ENCODE measurements at places on chromosomes 6 and 20.

- DNase-seq = peak; percentile 50
Measured at GRCh38 chr6:30793521-30794194, 49.3 kb upstream of the IER3 start.

GRCh38 chr20:23776067-23776771 lies 25.5 kb upstream of the CST1 start:
- DNase-seq = no peak

GRCh38 chr6:45877970-45878590 lies 137.6 kb downstream of the CLIC5 start:
- no peak for DNase-seq

DNA sequence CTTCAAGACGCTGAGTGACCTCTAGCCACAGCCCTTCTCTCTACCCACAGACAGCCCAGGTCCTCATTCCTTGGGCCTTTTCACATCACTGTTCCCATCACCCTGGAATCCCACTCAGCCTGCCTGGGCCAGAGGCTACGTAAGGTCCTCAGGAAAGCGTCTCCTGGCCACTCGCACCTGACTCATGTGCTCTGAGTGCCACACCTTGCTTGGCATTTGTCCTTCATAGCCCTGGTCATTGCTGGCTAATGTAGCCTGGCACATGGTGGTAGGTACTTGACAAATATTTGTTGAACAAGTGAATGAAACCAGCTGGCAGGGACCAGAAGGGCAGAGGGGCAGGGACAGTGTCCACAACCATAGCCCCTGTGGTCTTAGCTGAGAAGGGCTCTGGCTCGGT lies 50.6 kb upstream of the FANCE start:
- DNase-seq = no peak

GRCh38 chr20:57795342-57795697 lies 85.5 kb upstream of the PMEPA1 start:
- DNase-seq = peak; percentile 60

GRCh38 chr6:75428204-75428603 lies 65.4 kb downstream of the FILIP1 start:
- DNase-seq = no peak

- DNase-seq = no peak
Measured at GRCh38 chr6:150503586-150504339, 95.9 kb upstream of the PLEKHG1 start.

DNA sequence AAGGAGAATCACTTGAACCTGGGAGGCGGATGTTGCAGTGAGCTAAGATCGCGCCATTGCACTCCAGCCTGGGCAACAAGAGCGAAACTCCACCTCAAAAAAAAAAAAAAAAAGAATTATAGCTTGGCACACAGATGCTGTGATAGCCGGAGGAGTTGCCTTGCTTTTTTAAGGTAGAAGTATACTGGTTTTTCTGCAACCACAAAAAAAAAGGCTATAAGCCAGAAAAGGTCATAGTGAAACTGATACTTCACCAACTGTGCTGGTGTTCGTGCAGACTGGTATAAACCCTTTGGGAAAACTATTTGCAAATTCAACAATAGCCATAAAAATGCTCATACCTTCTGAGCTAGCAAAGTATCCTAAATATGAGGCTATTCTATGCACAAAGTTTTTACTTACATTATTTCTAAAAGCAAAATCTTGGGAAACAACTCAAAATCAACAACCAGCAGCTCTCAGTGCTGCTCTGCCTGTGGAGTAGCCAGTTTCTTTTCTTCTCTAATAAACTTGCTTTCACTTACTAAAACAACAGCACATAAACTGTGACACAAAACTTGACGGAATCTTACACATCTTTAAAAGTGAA lies 44.0 kb downstream of the B4GALT5 start:
- DNase-seq = no peak

DNA sequence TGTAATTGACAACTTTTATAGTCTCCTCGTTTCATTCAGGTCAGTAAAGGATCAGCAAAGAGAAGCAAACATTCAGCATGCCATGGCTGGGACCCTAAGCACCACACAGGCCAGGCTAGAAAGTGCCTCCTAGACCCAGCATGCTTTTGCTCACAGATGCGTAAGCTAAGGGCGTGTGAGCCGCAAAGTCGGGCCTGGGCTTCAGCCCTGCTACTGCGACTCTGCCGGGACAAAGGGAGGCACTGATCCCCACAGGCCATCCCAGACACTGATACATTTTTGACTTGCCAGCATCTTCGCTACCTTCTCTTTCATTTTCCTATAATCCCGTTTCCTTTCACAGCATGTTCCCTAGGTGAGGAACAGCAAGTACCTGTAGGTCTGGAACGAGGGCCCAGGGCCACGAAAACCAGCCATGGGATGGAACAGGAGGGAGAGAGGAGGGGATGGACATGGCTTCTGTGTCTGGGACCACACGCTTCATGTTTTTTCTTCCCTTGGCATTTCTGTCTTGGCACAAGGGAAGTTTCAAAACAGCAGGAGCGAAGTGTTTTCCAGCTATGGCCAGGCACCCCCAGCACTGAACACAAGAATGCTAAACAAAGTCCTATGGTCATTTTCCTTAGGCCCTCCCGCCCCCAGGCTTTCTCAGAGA lies 42.6 kb downstream of the IRF4 start:
- no peak for DNase-seq

DNA sequence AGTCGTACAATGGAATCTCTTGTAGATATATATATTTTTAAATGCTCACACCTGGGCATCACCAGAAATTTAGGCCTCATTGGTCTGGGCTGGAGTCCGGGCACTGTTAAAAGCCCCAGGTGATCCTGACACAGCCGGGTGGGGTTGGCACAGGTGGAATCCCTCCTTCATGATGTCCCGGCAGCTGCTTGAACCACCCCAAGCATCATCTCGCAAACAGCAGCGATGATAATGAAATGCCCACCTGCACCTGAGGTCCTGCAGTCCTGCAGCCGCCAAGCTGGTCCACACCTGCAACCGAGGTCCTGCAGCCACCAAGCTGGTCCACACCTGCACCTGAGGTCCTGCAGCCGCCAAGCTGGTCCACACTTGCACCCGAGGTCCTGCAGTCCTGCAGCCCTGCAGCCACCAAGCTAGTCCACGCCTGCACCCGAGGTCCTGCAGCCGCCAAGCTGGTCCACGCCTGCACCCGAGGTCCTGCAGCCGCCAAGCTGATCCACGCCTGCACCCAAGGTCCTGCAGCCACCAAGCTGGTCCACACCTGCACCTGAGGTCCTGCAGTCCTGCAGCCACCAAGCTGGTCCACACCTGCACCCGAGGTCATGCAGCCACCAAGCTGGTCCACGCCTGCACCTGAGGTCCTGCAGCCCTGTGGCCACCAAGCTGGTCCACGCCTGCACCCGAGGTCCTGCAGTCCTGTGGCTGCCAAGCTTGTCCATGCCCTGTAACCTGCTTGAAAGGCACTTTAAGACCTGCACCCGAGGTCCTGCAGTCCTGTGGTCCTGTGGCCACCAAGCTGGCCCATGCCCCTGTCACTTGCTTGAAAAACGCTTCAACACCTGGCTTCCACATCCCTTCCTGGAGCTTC lies 261.2 kb downstream of the DLL1 start:
- DNase-seq = no peak

DNA sequence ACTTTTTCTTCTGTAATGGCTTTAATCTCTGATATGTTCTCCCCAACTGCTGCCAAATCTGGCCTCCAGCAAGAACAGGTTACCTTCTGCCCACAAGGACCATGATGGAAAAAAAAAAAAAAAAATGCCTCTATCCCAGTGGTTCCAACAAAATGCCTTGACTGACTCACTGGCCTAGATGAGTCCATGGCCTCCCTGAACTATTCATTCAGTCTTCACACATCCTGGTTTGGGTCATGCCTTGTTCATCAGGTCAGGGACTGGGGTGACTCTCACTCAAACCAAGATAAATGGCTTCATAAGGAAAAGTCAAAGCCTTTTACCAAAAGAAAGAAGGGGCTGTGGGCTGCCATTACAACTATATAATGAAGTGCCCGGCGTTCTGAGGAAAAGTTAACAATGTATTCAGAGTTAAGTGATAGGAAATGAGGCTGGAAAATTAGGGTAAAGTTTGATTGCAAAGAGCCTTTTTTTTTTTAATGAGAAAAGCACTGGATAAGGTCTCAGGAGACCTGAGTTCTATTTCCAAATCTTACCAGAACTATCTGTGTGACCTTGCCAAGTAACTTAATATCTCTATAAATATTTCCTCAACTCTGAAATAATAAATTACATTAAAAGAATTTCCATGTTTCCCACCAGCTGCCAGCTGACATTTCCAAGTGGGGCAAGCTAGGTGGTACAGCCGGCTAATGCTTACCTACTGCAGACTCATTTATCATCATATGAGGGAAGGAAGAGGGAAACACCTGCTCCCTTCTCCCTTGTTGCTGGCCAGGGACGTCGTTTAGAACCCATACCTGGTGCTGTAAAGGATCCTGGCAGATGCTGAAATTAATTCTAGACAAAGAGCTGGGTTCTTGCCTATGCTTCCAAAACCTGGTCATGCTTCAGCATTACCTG lies 380.0 kb upstream of the MARCKS start:
- DNase-seq = peak; percentile 54

- peak; percentile 23 for DNase-seq
Measured at GRCh38 chr6:36033935-36034334, 6.3 kb downstream of the MAPK14 start.

- no peak for DNase-seq
Measured at GRCh38 chr6:12017263-12017662, 5.2 kb downstream of the HIVEP1 start.

DNA sequence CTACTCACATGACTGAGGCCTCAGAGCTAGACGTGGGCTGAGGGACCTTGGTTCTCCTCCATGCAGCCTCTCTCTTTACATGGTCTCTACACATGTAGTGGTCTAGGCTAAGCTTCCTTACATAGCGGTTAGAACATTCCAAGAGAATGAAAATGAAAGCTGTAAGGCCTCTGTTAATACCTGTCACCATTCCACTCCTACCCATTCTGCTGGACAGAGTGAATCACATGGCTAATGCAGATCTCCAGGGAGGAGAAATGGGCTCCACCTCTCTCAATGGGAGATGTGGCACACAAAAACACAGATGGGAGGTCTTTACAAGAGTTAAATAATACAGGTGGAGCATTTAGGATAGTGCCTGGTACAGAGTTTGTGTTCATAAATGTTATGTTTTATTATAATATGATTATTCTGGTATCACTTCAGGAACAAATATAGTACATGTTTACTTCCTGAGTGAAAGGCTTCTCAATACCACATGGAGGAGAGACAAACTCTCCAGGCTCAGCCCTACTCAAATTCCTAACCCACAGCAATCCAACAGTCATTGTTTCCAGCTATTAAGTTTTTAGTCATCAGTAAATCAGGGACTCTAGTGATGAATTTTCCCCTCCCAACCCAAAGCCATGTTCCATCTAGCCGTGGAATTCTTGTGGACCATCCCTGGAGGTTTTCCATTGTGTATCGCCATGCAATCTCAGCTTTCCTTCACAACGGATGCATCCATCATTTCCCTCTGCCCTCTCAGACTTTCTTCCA lies 57.9 kb downstream of the ISM1 start:
- DNase-seq = no peak

GRCh38 chr6:116444092-116444491 lies 17.1 kb upstream of the CALHM6 start:
- DNase-seq = peak; percentile 50

GRCh38 chr6:5923840-5924239 lies 82.9 kb downstream of the NRN1 start:
- no peak for DNase-seq

DNA sequence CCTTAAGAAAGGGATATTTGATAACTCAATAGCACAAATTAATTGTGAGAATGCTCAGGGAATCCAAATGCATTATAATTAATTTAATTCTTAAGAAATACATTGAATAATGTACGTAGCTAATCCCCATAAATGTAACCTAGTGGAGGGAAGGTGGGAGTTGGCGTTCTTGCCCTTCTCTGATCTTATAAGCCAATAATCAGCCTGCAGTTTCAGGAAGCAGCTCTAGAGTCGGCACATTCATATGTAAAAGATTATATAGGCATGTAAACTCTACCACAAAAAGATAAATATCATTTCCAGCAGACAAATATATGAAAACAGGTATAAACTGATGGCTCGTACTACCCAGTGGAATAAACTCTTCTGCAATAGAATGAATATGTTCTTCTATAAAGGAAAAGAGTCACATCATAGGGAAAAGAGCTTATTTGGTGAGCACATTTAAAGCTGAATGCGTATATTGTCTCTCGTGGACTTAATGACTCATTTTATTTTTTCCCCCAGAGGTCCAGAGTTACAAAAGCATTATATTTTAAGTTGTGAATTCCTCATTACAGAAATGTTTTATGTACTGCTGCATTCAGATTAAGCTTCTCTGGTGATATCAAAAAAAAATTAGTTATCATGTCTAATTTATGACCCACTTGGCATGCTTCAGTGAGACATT lies 112.2 kb downstream of the TFAP2A start:
- no peak for DNase-seq

GRCh38 chr6:135922174-135922573 lies 70.7 kb downstream of the PDE7B start:
- DNase-seq = peak; percentile 96
